Thoracic aorta (tissue), 2 donors: ENCODE measurements at places on chromosomes 5 and 9. TPM values are rescaled to one million over a fixed set of nuclear protein-coding genes. Genes with fewer than 3 reads are reported as not detected.

CCL27 gene
- not detected for total RNA-seq

RBM27 gene
- 35.8 TPM for total RNA-seq

ACSL6 gene
- total RNA-seq, result 1.6 TPM

SNX18 gene
- 269 TPM for total RNA-seq

ANKRD31 gene
- total RNA-seq, result not detected

SLC34A3 gene
- not detected for total RNA-seq

MEIKIN gene
- total RNA-seq, result not detected

THG1L gene
- total RNA-seq, result 7.5 TPM

RASGEF1C gene
- not detected for total RNA-seq

MRRF gene
- total RNA-seq, result 36.8 TPM

SEC16A gene
- total RNA-seq, result 59.0 TPM

TXNDC8 gene
- total RNA-seq, result not detected

SAXO1 gene
- total RNA-seq, result 1.8 TPM

TNFSF8 gene
- total RNA-seq, result 4.1 TPM
